A549 treated with Hydrocortisone at 1 μM for 4 hours (cell line): ENCODE measurements at places on chromosomes 7 and 10. TPM values are rescaled to one million over a fixed set of nuclear protein-coding genes. Genes with fewer than 3 reads are reported as not detected.

CABCOCO1 gene
- total RNA-seq = 0.13 to 0.79 TPM (median 0.14 TPM) in 5 replicates

SH2D4B gene
- total RNA-seq = 0.03 TPM in 2 of 5 replicates, not detected in the others

HDAC9 gene
- total RNA-seq = 0.09 to 0.25 TPM (median 0.14 TPM) in 5 replicates

SPDYE3 gene
- total RNA-seq = not detected in 5 replicates

EBF3 gene
- total RNA-seq = 0.10 to 0.17 TPM (median 0.13 TPM) in 5 replicates

SLC18A2 gene
- 0.02 to 0.03 TPM (median 0.03 TPM) in 3 of 5 replicates, not detected in the others for total RNA-seq

CPN1 gene
- total RNA-seq = 0.16 to 0.39 TPM (median 0.28 TPM) in 5 replicates
